ENCODE measurements at places on chromosomes 1 and 21.
A peak's percentile ranks its signal among the peaks of the same experiment; 100 is the strongest.

DNA sequence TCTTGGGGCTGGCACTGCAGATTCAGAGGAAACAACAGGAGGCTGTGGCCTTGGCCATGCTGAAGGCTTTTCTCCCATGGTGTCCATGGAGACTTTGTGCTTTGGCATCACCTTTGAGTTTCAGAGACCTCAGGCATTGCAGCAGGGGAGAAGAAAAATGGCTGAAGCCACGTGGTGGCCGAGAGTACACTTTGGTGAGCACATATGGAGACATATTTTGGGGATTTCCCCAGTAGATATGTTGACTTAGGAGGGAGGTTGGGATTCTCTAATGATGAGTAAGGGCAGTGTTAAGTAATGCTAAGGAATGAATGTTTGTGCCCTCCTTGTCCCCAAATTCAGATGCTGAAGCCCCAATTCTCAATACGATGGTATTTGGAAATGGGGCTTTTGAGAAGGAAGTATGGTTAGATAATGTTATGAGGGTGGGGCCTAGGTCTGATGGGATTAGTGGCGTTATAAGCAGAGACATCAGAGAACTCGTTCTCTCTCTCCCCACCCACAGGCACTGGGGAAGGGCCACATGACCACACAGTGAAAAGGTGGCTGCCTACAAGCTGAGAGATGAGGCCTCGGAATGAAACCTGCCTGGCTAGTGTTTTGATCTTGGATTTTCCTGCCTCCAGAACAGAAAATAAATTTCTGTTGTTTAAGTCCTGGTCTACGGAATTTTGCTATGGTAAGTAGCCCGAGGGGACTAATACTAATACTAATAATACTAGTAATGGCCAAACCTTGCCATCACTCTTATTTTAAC is 98.6 kb downstream of the TBX19 start:
- DNase-seq, result no peak

GRCh38 chr21:46122237-46122671 is 24.3 kb downstream of the COL6A2 start:
- DNase-seq, result no peak

GRCh38 chr1:176801514-176802020 is 338.6 kb downstream of the PAPPA2 start:
- no peak for DNase-seq

DNA sequence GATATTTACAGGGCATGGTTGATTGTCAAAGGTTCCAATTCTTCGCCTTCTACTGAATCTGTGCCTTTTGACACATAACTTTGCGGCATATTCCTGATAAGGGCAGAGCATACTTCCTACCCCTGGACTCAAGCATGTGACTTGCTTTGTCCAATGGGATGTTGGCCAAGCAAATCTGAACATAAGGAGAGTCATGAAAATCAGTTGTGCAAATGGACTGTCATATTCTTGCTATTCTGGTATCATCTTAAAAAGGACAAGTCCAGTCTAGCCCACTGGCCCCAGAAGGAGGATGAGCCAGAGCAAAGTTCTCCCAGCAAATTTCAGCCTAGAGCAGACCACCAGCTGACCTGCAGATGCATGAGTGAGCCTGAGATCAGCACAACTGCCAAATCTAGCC is 41.0 kb upstream of the MUTYH start:
- no peak for DNase-seq

- DNase-seq, result no peak
Observed at GRCh38 chr1:113278371-113278770, 111.9 kb upstream of the MAGI3 start.

DNA sequence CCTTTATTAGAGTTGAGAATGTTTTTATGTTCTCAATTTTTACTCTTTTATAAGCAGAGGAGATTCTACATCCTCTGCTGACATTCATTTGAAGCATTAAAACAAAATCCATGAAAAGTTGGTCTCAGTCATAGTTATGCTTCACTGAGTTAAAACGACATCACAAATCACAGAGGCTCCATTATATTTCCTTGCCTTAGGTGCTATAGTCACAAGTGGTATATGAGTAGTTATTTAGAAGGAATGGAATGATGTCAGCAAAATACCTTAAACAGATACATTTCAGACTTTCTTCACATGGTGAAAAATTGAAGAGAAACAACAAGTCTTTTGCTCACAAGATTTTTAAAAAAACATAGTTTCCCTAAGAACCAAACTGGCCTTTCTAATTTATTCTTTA is 11.7 kb upstream of the METTL13 start:
- no peak for DNase-seq

GRCh38 chr1:6601049-6601922 is 1.4 kb downstream of the KLHL21 start:
- peak; percentile 83 for DNase-seq

DNA sequence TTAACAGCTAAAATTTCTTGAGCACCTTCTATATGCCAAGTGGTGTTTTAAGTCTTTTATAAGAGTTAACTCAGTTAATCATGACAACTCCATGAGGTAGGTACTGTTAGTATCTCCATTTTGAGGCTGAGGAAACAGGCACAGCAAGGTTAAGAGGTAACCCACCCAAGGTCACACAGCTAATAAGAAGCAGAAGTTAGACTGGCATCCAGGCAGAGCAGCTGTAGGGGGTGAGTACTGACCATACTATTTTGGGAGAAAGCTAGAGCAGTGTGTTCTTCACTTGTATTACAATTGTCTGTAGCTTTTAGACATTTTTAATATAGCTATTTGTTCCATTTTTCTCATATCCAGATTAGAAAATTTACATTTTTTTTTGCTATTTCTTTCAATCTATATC is 4.8 kb downstream of the ATP6V1G3 start:
- DNase-seq, result no peak

- no peak for DNase-seq
Observed at GRCh38 chr1:208324005-208324404, 79.8 kb upstream of the PLXNA2 start.

GRCh38 chr1:232435729-232436128 is 194.2 kb downstream of the SIPA1L2 start:
- DNase-seq, result no peak

DNA sequence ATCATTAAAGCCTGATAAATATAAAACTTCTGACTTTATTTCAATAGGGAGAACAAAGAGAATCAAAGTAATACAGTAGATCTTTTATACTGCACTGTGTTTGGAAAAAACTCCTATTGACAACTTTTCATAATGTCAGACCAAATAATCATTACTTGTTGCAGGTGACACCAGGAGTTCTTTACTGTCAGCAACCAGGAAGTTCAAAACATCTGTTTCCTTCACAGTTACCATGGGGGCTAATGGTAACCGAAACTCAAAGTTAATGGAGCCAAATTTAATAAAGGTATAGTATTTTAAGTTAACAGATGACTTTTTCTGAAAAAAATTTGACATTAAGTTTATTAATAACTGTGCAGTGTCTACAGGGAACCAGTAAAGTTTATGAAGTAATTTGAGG is 10.6 kb downstream of the EFCAB7 start:
- no peak for DNase-seq

DNA sequence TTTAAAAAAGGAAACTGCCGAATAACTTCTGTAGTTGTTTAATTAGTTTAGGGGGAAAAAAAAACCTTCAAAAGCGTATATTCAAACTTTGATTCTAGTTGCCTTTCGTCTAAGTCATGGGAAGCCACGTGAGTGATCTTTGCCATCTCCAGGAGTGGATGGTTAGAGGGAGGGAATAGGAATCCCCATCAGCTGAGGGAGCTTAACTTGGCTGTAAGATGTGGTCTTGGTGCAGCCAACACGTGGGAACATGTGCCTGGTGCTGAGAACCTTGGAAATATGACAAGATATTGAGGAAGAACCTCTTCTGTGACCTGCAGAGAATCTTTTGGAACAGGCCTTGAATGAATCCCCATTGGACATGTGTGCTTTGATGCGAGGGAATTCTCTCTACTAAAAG is 1.7 kb downstream of the BACE2 start:
- DNase-seq, result no peak

- no peak for DNase-seq
Observed at GRCh38 chr1:6870086-6870485, 84.8 kb downstream of the CAMTA1 start.

DNA sequence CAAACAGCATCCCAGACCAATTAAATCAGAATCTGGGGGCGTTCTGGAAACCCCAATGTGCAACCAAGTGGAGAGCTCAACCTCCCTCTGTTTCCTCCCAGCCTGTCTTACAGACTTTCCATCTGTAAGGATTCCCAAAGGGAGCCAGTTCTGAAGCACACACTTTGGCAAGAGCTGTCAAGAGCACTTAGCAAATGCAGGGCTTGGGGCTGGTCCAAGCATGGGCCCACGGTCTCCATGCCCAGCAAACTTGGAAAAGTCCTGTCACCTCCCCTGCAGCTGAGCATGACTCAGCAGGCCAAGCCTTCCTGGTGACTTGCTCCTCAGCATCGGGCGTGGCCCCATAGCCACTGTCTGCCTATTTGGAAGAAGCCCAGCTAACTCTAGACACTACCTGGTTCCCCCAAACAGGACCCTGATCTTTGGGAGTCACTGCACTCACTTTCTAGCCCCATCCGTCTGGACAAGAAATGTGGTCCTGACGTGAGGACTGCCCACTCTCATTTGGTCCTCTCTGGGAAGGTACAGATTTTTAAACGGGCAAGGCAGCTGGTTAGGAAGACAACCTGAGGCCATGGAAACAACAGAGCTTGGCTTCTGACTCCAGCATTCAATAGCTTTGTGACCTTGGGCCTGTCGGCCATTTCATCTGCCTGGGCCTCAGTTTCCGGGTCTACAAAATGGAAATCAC is 16.9 kb downstream of the SLC2A1 start:
- peak; percentile 56 for DNase-seq

DNA sequence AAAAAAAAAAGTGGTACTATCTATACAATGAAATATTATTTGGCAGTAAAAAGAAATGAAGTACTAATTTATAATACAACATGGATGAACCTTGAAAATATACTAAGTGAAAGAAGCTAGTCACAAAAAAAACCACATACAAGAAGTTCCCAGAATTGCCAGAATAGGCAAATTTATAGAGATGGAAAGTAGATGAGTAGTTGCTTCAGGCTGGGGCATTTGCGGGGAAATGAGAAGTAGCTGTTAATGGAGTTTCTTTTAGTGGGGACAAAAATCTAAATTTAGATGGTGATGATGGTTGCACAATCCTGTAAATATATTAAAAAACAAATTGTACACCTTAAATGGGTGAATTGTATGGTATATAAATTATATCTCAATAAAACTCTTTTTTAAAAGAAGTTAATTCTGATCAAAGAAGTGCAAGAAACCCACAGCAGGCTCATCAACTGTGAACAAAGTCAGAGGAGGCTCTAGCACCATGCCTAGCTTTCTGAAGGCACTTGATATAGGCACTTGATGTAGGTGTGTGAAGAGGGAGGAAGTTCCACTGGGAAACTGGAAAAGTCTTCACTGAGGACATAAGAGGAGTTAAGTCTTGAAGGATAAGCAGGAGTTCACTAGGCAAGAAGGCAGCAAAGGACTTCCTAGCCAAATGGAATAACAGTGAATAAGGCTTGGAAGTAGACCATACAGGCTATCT is 52.5 kb downstream of the DMAP1 start:
- no peak for DNase-seq

- DNase-seq, result no peak
Observed at GRCh38 chr1:154379301-154379700, 25.8 kb upstream of the IL6R start.

- no peak for DNase-seq
Observed at GRCh38 chr1:109717729-109718128, 5.7 kb downstream of the GSTM5 start.

DNA sequence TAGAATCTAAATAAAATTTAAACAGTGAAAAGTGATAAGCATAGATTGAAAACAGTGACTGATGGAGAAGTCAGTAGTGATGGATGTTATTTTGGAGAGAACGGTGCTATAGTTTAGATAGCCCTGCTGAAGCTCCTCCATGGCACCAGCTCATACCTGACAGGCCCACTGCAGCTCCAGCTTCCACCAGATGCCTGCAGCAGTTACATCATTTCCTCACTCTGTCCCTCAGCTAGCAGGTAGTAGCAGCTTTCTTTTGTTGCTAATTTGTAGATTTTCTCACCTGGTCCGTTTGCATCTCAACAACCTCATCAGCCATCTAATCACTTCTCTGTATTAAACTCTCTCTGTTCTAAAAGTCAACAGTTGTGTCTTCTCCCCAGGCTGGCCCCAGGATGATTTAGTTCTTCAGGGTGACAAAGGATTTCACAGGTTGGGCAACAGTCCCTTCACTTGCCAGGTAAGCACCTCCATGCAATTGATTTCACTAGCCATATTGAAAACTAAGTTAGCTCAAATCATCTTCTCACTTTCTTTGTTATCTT is 128.3 kb downstream of the LMX1A start:
- DNase-seq, result no peak
